ENCODE measurements at places on chromosomes 1 and 21.

DNA sequence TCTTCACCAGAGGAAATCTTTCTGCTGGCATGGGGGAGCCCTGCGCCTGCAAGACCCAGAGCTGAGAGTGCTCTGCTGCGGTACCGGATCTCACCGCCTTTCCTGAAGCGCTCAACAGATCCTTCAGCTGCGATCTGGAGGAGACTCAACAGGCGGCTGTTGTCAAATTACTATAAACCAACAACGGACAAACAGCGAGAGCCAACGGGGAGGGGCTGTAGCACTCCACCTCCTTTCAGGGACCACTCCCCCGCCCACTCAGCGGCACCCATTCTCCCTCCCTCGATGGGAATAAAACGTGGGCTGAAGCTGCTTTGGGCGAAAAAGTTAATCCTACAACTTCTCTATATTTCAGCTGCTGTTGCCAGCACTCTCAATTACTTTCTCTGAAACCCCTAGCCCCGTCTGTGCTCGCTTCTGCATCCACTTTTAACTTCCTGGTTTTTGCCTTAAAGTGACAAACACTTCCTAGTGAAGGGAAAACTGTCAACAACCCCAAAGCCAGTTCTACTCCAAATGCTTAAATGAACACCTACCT, at the start of gene FMO5:
Gene FMO5, minus strand, starts transcription at position 147 of the 538 bp plus-strand sequence. CDS start 310 bp downstream, outside the sequence.
- DNase-seq, result peak; percentile 55

DNA sequence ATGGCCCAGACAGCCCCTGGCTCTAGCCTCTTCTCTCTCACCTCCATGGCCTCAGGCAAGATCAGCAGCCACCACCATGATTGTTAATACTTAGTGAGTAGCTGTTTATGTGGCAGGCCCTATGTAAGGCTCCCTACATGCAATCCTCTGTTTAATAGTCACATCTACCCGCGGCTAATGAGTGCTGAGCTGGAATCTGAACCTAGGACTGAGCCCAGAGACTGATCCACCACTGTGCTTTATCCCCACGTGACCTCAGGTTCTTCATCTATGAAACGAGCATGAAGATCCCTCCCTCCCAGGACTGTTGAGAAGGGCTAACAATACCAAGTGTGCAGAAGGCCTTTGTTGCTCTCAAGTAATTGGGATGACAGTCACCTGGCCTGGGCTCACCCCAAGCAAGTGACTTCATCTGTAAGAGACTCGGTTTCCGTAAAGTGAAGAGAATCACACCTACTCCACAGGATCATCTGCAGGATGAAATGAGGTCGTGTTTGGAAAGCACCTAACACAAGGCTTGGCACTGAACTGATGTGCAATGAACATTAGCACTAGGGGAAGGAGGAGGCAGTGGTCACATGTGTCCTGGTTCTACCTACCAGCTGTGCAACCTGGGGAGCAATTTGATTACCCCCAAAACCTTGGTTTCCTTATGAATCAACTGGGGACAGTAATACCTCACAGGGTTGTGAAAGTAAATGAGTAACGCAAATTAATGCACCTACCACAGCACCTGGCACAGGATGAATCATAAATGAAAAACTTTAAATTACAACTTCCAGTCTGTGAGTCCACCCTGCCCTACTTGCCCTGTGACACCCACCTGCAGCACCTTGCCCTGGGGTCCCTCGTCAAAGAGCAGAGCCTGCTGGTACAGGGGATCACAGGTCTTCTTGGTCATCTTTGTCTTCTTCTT, 37.2 kb downstream of the RIMS3 start:
- DNase-seq, result no peak

GRCh38 chr1:192539297-192540092, 36.1 kb upstream of the RGS1 start:
- no peak for DNase-seq

- DNase-seq, result no peak
Measured at GRCh38 chr1:163781146-163781545, 459.4 kb downstream of the NUF2 start.

DNA sequence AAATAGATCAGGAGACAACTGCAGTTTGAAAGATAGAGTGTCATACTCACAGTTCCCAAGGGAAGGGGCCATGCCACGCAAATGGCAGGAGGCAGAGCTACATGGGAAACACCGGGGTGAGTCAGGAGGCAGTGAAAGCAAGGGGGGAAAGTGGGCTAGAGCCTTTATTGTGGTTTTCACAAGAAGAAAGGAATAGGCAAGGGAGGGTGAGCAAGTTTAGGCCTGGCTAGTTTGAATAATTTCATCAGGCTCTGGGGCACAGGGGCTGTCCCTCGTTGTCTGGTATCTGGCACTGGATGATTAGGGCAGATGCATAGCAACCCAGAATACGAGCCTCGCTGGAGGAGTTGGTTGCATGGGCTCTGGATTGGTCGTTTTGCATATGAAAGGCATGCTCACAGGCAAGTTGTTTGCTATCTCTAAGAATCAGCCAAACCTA, 17.0 kb upstream of the ITLN2 start:
- DNase-seq, result no peak

DNA sequence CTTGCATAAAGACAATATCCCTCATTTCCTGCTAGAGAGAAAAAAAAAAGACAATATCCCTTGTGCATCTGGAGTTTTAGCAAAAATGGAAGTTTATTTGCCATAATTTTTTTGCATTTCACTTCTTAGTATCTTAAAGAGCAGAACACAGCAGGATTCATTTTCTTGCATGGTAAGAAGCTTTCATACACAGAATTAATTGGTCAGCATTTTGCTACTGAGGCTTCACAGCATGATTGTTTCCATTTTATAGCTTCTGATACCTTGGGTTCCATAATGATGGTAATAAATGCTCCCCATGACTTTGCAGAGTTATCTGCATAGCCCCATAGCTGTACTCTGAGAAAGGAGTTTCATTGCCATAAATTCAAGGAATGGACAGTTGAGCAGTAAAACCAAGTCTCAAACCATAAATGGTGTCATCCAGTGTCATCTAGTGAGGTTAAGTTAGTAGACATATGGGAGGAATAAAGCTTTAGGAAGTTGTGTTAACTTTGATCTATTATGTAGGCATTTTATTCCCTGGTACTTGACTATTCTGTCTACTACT, 88.8 kb upstream of the PLD5 start:
- DNase-seq, result no peak

GRCh38 chr1:240385985-240386978, 225.7 kb downstream of the GREM2 start:
- DNase-seq, result no peak

DNA sequence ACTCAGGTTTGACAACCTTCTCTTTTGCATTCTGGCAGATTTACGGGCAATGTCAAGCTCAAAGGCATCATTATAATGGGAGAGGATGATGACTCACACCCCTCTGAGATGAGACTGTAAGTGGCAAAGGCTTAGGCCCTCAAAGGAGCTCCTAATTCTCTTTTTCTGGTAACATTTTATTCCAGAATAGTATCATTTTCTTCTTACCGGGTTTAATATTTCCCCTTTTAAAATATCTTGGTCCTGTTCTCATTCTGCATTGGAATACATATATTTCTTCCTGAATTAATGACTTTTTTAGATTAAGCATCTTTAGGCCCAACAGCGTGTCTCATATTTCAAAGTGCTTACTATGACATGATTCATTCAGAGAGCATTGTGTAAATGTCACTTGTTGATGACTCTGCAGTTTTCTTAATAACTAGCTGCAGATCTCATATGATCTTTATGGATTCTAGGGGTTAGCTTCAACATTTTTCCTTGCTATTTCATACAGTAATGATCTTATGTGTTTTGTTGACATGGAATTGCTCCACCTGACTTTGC, 1.7 kb downstream of the PITHD1 start:
- peak; percentile 23 for DNase-seq

GRCh38 chr1:109986054-109986444, 1.5 kb downstream of the AHCYL1 start:
- no peak for DNase-seq

DNA sequence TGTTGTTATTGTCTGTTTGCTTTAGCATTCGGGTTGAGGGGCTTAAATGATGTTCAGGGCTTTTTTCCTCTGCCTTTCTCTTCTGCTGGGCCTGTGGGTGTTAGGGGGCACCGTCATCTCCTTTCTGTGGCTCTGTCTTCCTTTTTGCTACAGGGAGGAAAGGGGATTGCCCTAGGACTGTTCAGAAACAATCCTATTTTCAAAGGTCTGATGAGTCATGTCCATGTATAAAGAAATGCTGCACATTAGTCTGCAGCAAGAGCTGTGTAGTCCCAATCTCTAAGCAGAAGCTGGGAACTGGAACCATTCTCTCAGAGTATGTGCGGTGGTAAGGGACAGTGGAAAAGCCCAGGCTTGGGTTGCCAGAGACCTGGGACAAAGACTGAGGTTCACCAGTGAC, 462.3 kb downstream of the OMA1 start:
- DNase-seq, result no peak

DNA sequence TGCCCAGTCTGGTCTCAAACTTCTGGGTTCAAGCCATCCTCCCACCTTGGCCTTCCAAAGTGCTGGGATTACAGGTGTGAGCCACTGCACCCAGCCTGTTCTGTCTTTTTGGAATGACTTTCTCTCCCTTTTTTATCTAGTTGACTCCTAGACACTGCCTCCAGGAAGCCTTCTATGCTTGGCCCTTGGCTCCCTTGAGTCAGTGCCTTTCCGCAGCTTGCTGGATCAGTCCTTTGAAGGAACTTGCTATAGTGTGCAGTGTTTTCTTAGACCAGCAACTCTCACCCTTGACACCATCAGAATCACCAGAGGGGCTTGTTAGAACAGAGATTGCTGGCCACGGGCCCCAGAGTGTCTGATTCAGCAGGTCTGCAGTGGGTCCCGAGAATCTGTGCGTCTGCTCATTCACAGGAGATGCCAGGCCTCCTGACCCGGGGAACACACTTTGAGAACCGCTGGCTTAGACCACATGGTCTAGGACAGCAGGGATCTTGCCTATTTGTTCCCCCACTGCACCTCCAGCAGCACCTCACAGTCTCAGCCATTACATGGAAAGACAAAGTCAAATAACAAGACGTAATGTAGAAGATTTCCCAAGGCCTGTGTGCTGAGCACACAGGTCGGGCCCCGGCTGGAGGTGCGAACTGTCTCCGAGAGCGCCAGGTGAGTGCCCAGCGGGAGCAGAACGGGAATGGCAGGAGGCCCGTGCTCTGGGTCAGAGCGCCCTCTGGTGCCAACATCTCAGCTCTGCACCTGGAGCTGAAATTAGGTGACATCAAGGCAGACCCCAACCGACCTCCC, 27.4 kb upstream of the CTPS1 start:
- peak; percentile 65 for DNase-seq

DNA sequence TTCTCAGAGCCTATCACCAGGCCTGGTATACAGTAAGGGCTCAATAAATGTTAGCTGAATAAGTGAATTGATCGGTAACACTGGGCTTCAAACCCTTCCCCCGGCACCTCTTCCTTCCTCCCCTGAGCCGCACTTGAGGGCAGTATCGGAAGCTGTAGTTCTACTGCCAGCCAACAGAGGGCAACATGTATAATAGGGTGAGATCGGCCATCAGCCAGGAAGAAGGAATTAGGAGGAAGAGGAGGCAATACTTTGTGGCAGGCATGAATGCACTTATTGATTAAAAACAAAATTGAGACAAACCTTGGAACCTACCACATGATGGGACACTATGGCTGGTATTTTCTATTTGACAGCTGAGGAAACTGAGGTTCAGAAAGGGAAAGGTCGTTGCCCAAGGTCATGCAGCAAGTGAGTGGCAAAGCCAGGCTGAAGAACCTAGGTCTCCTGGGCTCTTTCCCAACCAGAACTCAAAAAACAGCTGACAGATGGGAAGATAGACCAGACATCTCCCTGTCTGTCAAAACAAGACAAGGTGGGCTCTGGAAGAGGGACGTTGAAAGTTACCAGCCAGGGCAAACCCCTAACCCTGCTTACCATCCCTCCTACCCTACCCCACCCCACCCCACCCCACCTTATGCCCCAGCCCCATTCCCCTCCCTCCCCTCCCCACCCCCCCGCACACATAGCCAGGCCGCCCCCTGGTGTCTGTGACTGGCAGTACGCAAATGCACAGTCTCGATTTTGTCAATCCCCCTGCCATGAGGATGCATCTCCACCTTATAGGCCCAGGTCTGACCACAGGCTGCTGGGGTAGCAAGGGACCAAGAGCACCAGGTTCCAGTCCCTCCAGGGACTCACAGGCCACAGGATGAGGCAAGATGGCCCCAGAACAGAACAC, 107.3 kb upstream of the RUNX3 start:
- DNase-seq, result peak; percentile 75

GRCh38 chr1:106406114-106406513, 650.4 kb upstream of the PRMT6 start:
- no peak for DNase-seq

GRCh38 chr1:22930240-22930912, 42.3 kb downstream of the LACTBL1 start:
- DNase-seq, result peak; percentile 8

DNA sequence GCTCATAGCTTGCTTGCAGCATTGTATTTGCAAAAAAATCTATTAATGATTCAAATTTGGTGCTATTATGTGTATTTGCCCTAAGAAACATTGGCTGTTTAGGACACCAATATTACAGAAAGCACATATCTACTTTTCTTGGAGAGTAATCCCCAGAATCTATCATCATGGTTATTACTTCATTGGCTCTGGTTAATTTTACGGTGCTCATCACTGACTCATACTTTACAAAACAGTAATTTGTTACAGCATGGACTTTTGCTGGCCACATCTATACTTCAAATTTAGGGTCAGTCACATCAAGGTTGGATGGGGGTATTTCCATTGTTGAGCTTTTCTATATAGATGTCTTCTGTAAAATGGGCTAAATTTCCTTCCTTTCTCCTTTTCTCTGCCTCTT, 45.7 kb downstream of the SH3GLB1 start:
- DNase-seq, result no peak

GRCh38 chr1:59892841-59893811, 33.4 kb downstream of the CYP2J2 start:
- no peak for DNase-seq

- no peak for DNase-seq
Measured at GRCh38 chr1:180151508-180151907, 3.2 kb upstream of the QSOX1 start.

GRCh38 chr1:145983960-145984830, 12.2 kb downstream of the TXNIP start:
- no peak for DNase-seq

DNA sequence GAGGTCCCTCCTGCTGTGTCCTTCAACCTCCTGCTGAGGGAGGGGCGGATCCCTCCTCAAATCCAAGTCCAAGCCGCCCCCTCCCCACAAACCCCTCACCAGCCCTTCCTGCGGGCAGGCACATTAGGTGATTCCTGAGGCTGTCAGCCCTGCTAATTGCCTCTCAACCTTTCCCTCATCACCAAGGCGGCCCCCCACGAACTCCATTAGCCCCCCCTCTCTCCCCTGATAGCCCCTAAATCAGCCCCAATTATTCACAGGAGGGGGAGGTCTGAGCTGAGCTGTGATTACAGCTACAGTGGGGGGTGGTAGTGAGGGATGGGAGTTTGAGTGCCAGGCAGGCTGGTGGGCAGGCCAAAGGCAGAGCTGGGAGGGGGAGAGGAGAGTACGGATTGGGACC, 5.8 kb upstream of the PEAR1 start:
- DNase-seq, result no peak
